ENCODE measurements at places on chromosomes 12 and 14. TPM values are rescaled to one million over a fixed set of nuclear protein-coding genes. Genes with fewer than 3 reads are reported as not detected.

Gene SMCO2
- total RNA-seq, result not detected

DNA sequence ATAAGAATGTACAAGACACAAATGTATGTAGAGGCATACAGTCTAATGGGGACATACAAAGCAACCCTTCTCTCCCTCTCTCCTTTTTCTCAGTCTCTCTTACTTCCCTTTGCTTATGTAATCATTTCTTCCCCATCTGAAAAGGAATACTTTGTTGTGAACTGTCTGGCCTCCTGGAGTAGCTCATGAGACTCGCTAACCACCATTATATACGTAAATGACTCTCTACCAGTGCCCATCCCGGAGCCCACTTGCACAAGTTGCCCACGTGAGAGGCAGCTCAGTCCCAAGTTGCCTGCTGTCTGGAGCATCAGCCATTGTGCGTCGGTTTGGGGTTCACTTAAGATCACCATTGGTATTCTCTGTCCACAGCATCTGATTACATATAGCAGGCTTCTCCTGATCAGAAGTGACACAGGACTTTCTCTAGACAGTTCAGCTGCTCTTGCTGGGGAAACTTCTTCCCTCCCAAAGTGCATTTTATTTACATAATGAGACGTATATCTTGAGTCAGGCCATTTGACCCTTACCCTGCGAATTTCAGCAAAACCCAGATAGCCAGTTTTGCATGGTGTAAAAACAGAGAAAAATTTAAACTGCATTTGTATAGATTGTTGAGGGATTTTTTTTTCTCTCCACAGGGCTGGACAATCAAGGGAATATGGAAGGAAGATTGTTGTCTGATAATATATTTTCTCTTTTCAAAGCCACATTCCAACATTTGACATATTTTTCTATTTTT lies 220.7 kb upstream of the EGLN3 start:
- DNase-seq, result no peak
- H3K4me3 ChIP-seq, result no peak overlapping the region
- H3K4me1 ChIP-seq, result no peaks in the 10 kb centered on the region
- H3K36me3 ChIP-seq, result no peaks in the 10 kb centered on the region
- H3K27me3 ChIP-seq, result no peaks in the 10 kb centered on the region

DNA sequence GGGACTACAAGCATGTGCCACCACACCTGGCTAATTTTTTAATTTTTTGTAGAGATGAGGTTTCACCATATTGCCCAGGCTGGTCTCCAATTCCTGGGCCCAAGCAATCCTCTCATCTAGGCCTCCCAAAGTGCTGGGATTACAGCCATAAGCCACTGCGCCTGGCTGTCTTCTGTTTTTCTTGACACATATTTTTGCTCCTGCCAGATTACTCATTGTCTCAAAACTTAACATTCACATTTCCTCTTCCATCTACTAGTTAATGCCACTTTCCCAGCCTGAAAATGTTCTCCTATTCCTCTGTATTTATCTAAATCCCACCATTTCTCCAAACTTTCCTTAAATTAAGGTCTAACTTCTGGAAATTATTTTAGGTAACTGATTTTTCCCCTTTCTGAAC lies 36.2 kb upstream of the KCNH3 start:
- DNase-seq, result no peak
- H3K27ac ChIP-seq, result no peak overlapping the region
- no peak overlapping the region for H3K4me3 ChIP-seq
- no peaks in the 10 kb centered on the region for H3K27me3 ChIP-seq
- H3K36me3 ChIP-seq, result peaks cover 6% of the 10 kb centered on the region

Gene GPX2
- total RNA-seq, result not detected

Gene CLEC12A
- 0.14 TPM for total RNA-seq

DNA sequence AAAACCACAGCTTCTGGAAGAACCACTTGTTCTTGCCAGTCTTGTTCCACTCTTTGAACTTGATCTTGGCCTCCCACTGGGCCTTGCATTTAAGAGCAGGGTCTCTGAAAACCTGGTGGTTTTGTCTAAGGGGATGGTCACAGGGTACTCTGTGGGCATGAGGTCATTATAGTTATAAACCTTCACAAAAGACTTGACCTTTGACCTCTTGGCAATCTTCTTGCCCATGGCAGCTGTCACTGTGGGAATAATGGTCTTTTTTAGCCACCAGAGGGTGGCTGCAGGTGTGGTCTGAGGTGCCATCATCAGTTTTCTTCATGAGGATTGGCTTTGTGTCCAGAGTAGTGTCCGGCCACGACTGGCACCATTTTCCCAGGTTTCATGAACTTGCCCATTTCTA lies 9.1 kb downstream of the ATP6V0A2 start:
- H3K4me3 ChIP-seq, result no peak overlapping the region
- DNase-seq, result no peak
- H3K36me3 ChIP-seq, result peaks cover 46% of the 10 kb centered on the region
- no peak overlapping the region for H3K27ac ChIP-seq
- H3K4me1 ChIP-seq, result peaks cover 28% of the 10 kb centered on the region

GRCh38 chr12:97685360-97685759 lies 222.8 kb downstream of the RMST start:
- no peaks in the 10 kb centered on the region for H3K4me1 ChIP-seq
- no peaks in the 10 kb centered on the region for H3K36me3 ChIP-seq
- H3K4me3 ChIP-seq, result no peak overlapping the region
- H3K27ac ChIP-seq, result no peak overlapping the region

DNA sequence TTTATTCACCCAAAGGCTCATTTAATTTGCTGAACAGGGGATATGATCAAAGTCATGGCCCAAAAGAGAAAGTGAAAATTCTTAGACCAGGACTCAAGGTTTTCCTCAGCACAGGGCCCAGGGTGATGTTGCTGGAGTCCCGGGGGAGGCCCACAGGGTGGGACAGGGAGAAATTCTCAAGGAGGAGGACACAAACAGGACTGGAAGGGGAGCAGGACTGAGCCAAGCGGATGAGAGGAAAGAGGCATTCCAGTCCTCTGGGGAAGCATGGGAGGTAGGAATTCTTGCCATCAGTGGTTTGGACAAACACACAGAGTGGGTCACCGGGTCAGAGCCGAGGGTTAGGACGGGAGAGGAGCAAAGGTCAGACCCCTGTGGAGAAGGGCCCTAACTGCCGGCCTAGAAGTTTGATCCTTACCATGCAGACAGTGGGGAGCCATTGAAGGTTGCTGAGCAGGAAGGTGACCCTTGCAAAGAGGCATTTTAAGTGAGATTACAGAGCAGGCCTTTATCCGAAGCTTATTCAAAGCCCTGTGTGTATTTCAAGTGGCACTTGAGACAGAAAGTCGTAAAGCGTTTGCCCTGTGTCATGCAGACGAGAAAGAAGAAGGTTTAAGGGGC lies 68.4 kb upstream of the PTGR2 start:
- DNase-seq, result no peak
- peaks cover 59% of the 10 kb centered on the region for H3K4me1 ChIP-seq
- peaks cover 24% of the 10 kb centered on the region for H3K36me3 ChIP-seq
- H3K27ac ChIP-seq, result peak overlapping the region; percentile 82
- no peaks in the 10 kb centered on the region for H3K27me3 ChIP-seq

DNA sequence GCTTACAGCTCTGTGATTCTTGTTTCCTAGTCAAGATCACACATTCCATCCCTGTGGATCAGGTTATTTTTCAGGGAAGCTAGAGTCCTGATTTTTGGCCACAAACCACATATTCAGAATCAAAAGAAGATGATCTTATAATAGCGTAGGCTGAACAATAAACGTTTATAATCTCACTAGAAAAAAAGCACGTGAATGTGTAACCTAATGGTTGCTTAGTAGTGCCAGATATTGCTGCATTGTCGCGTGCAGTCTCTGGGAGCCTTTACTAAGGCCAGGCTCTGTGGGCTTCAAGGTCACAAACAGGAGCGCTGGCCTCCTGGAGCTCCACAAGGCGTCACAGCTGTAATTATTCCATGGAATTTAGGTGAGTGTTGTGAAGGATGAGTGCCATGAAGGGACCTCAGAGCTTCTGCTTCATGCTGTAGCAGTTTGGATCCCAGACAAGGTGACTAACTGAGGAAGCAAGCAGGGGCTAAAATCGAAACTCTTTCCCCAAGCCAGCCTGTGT lies 17.4 kb downstream of the CDKN1B start:
- peaks cover 30% of the 10 kb centered on the region for H3K4me1 ChIP-seq
- no peaks in the 10 kb centered on the region for H3K27me3 ChIP-seq
- no peak overlapping the region for H3K4me3 ChIP-seq
- no peak for DNase-seq
- H3K36me3 ChIP-seq, result peaks cover 14% of the 10 kb centered on the region

DNA sequence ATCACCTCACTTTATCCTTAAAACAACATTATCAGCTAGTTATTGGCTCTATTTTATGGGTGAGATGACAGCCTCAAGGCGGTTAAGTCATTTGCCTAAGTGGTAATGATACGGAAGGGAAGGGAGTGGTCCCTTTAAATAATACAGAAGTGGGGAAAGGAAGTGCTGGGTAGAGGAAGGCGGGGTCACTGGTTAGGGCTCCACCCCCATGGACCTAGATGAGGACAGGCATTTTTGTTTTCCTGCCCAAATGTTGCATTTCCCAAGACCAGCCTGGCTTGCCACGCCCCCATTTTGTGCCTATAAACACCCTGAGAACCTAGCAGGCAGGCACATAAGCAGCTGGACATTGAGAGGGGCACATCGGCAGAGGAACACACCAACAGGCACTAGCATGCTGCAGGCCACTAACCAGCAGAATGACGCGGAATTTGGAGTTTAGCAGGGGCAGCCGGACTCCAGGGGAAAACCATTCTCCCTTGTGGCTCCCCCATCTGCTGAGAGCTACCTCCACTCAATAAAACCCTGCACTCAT lies 100.9 kb downstream of the EPS8 start:
- H3K27me3 ChIP-seq, result peaks cover 21% of the 10 kb centered on the region
- no peaks in the 10 kb centered on the region for H3K36me3 ChIP-seq
- no peak overlapping the region for H3K4me3 ChIP-seq
- DNase-seq, result no peak

DNA sequence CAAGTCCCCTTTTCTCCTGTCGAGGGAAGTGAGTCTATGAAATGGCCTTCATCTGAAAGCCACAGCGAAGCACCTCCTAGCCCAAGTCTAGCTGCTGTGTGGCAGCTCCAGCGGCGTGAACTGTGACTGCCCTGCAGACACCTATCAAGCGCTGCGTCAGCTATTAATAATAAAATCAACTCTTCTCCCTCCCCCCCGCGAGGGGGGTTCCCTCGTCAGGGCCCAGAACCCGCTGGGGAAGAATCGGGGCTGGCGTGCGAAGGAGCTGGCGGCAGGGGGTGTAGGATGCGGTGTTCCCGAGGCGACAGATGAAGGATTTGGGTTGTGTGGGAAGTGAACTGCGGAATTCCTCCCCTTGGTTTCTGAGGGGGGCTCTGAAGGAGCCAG lies 662 bp upstream of the ATP2A2 start:
- DNase-seq, result peak; percentile 60
- peak overlapping the region; percentile 83 for H3K4me3 ChIP-seq
- peaks cover 29% of the 10 kb centered on the region for H3K36me3 ChIP-seq
- H3K27ac ChIP-seq, result peak overlapping the region; percentile 92

- DNase-seq, result no peak
- peaks cover 4% of the 10 kb centered on the region for H3K4me1 ChIP-seq
- H3K27me3 ChIP-seq, result no peaks in the 10 kb centered on the region
- H3K4me3 ChIP-seq, result no peak overlapping the region
Observed at GRCh38 chr14:66383257-66383656, 102.9 kb upstream of the CCDC196 start.

Gene SIX6
- total RNA-seq, result not detected

DNA sequence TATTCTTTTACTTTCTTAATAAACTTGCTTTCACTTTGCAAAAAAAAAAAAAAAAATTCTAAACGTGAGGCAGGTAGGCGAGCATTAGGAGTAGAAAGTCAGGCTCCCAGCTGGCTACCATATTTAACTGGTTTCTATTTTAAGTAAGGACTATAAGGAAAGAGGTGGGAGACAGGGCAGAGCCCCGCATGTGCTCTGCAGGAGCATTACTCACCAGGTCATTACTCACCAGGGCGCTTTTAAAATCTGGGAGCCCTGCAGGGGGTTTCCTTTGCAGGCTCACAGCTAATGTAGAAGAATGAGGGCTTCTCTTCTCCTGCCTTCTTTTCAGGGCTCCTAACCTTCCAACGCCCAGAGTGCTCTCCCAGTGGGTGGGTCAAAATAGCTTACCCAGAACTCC lies 14.0 kb upstream of the DPF3 start:
- no peaks in the 10 kb centered on the region for H3K4me1 ChIP-seq
- no peak overlapping the region for H3K27ac ChIP-seq
- no peaks in the 10 kb centered on the region for H3K36me3 ChIP-seq
- no peak for DNase-seq
- peaks cover 8% of the 10 kb centered on the region for H3K27me3 ChIP-seq

GRCh38 chr12:124565656-124566160 lies 1.7 kb downstream of the NCOR2 start:
- H3K27me3 ChIP-seq, result no peaks in the 10 kb centered on the region
- H3K36me3 ChIP-seq, result peaks cover 1% of the 10 kb centered on the region
- DNase-seq, result no peak
- H3K27ac ChIP-seq, result peak overlapping the region; percentile 88

DNA sequence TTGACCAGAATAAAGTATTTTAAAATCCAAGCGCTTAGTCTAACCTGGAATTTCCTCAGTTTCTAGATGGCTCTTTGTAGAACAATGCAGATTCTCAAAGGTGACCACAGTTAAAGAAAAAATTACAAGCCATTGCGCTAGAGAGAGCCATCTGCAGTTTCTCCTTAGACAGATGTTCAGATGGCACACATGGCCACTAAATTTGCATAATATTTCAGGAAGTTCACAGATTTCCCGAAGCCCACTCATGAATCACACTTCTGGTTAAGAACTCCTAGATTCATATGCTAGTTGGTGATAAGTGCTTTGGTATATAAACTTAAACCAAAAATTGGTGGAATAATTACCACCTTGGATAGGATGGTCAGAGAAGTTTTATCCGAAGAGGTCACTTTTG lies 749 bp downstream of the AKAP3 start:
- peaks cover 5% of the 10 kb centered on the region for H3K36me3 ChIP-seq
- no peak for DNase-seq
- peak overlapping the region; percentile 94 for H3K27ac ChIP-seq
- peaks cover 36% of the 10 kb centered on the region for H3K4me1 ChIP-seq

DNA sequence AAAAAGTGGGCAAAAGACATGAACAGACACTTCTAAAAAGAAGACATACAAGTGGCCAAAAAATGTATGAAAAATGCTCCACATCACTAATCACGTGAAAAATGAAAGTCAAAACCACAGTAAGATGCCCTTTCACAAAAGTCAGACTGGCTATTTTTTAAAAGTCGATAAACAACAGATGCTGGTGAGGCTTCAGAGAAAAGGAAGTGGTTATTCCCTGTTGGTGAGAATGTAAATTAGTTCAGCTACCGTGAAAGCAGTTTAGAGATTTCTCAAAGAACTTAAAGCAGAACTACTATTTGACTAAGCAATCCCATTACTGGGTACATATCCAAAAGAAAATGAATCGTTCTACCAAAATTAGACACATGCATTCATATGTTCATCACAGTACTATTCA lies 237.0 kb downstream of the KIF21A start:
- no peaks in the 10 kb centered on the region for H3K27me3 ChIP-seq
- DNase-seq, result no peak
- H3K4me3 ChIP-seq, result no peak overlapping the region
- H3K27ac ChIP-seq, result no peak overlapping the region

Data from activated naive CD8-positive, alpha-beta T cell treated with anti-CD3 and anti-CD28 coated beads for 36 hours (primary cell).